ENCODE measurements at places on chromosomes 11 and 22.

GRCh38 chr22:21941921-21942320 is 10.7 kb downstream of the PPM1F start:
- no peak for DNase-seq

DNA sequence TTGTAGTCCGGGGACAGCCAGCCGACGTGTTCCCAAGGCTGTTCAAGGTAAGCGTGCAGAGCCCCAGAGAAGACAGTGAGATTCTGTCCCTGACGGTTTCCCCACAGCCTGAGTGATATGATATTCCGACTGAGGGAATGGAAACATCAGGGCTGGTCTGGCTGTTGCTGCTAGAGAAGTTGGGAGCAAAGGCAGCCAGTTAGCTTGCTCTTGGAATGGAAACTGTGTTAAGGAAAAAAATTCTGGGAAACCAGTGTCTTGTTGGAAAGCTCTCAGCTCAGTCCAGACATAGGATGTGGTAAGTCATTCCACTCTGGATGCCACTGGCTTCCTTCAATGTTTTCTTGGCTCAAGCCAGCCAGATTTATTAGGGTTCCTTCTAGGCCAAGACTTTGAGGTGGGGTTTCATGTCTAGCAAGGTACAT is 8.8 kb downstream of the CRY2 start:
- DNase-seq = no peak

- DNase-seq = no peak
These were observed 1.1 kb upstream of the RANBP1 start for GRCh38 chr22:20114506-20115475.

GRCh38 chr11:78350646-78351165 is 66.9 kb downstream of the GAB2 start:
- DNase-seq = peak; percentile 70

- no peak for DNase-seq
These were observed 203.1 kb downstream of the TENM4 start for GRCh38 chr11:79237703-79238102.

- no peak for DNase-seq
These were observed 85.8 kb upstream of the E2F8 start for GRCh38 chr11:19326499-19326898.

DNA sequence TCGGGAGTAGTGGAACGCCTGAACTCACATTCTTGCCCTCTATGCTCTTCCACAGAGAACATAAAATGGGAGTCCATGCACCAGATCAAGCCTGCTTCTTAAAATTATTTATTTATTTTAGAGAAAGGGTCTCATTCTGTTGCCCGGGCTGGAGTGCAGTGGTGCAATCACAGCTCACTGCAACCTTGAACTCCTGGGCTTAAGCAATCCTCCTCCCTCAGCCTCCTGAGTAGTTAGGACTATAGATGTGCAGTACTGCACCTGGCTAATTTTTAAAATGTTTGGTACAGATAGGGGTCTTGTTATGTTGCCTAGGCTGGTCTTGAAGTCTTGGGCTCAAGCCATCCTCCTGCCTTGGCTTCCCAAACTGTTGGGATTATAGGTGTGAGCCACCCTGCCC is 13.0 kb downstream of the SLC6A5 start:
- no peak for DNase-seq

DNA sequence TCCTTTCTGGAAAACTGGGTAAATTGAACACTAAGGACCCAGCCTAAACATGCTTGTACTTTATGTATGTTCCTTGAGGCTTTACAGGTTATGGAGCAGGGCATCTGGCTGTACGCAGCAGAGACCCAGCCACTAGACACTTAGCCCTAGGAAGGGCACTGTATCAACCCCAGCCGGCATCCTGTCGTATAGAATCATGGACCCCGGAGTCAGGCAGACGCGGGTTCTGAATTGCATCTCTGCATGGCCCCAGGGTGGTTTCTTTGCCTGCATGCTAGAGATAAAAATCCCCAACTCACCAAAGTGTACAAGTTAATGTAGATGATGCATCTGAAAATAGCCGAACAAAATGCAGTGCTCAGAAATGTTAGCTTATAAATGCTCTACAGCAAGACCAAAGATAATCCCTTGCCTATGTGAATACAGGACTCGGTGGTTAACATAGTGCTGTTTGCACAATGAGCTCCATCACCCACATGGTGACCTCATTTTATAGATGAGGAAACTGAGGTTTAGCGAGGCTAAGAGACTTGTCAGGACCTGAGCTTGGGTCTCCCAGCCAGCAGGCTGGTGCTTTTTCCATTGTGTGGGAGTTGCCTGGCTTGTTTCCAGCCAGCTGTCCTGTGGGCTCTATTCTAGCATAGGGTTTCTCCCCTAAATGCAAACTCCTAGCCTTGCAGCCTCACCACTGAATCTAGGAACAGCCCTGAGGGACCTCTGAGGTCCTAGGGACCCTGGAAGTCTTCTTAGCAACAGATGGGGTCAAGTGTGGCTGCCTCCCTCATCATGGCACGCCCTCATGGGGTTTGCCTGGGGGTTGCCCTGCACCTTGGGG is 7.3 kb downstream of the CD6 start:
- peak; percentile 64 for DNase-seq

- DNase-seq = no peak
These were observed 193.1 kb downstream of the IGLL1 start for GRCh38 chr22:23386822-23387580.

- peak; percentile 73 for DNase-seq
These were observed 40.9 kb downstream of the GALNT18 start for GRCh38 chr11:11580841-11581411.

GRCh38 chr11:514606-515005 is 7.6 kb upstream of the RNH1 start:
- no peak for DNase-seq

DNA sequence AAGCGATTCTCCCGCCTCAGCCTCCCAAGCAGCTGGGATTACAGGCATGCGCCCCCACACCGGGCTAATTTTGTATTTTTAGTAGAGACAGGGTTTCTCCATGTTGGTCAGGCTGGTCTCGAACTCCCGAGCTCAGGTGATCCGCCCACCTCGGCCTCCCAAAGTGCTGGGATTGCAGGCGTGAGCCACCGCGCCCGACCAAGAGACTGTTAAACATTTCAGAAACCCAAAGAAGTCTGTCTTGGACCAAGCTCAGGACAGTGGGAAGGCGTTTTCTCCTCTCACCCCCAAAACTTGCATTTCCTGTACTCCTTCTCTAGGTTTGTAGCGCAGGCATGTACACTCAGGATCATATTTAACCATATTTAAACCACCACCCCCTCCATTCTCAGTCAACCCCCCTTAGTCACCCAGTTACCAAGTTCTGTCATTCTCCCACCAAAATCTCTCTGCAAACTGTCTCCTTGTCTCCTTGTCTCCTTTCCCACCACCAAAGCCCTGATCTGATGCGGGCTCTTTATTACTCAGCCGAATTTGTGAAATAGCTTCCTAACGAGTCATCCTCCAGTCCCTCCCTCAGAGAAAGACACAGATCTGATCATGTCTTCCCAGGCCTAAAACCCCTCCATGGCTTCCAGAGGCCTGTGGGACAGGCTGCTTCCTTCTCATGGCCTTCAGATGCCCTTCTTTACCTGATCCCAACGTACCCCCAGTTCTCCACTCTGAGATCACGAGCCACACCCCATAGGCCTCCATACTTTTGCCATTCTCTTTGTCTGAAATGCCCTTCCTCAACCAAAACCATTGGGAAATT is 29.0 kb upstream of the CREB3L1 start:
- no peak for DNase-seq

DNA sequence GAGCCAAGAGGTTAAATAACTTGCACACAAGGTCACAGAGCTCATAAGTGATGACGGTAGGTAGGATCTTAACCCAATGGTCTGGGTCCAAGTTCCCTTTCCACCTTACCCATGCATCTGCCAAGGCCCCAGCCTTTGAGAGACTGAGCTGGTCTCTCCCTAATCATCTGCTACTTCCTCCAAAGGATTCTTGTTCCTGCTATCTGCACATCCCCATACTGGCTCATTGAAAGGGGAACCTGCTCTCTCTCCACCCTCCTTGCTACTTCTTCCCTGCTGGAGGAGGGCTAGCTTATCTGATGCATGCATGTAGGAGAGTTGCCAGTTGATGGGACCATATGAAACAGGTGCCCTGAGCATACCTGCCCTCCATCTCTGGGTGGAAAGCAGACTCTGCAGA is 47.7 kb downstream of the COMMD9 start:
- DNase-seq = no peak

DNA sequence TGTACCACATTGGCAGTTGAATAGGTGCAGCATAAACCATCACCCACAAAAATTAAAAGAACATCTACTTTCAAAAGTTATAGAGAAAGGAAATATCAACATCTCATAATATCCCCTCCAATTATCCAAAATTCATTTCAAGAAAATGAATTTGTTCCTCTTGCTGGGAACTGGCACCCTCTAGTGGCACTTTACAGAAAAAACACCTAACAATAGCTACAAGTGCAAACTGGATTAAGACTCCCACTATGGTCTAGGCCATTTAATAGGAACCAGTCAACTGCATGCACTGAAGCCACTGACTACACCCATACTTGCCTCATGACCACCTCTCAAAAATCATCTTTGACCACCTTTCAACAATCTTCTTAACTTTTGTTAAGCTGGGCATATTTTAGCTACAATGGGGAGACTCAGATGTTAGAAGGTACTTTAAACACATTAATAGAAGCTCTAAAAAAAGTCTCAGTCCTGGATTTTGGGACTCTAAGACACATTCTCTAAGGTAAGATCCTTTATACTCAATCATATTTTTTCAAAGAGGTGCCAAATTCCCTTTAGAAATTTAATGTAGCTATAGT is 17.3 kb downstream of the TRAF6 start:
- peak; percentile 62 for DNase-seq

Data from NCI-H69 (cell line).